ENCODE measurements at places on chromosomes 16 and 17. TPM values are rescaled to one million over a fixed set of nuclear protein-coding genes. Genes with fewer than 3 reads are reported as not detected.

DNA sequence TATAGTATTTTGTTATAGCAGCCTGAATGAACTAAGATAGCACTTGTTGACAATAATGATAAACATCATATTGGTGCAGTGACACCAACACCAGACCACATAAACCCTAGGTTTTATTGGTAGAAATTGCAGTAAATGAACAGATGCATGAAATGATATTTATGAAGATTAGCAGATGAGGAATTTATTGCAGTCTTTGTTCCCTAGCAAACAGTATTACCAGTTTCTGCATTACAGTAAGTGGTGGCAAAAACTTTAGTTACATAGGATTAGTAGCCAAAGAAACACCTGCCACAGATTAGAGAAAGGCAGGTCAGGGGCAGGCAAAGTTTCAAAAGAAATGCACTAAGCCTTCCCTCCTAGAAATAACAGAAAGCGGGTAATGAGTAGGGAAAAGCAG, 17.7 kb upstream of the TANC2 start:
- no peak for DNase-seq

DNA sequence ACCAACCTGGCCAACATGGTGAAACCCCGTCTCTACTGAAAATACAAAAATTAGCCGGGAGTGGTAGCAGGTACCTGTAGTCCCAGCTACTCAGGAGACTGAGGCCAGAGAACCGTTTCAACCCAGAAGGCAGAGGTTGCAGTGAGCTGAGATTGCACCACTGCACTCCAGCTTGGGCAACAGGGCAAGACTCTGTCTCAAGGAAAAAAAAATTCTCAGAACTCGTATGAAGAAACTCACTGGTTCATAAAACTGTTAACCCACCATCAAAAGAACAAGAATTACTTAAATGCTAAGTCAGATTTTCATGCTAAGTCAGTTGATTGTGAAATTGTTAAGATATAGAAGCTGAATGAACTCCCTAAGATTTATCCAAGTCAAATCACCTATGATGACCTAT, 31.3 kb downstream of the SLC39A11 start:
- DNase-seq = no peak

DNA sequence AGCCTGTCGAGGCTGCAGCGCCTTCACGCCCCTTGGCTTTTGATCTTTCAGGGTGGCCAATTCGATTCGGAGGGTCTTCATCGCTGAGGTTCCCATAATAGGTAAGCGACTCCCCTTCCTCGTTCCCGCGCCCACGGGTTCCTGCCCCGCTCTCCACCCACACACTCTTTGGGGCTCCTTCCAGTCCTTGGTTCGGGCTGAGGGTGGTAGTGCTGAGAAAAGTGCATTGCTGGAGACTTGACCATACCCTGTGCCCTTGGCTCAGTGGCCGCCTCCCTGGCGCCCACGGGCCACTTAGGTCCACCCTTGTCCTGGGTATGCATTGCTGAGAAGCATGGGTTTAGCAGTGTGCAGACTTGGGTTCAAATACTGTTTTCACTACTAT, 491 bp downstream of the POLR2C start:
- no peak for DNase-seq

Gene TNS4
- 0.07 TPM for polyA plus RNA-seq

- DNase-seq = no peak
These were observed 65.9 kb downstream of the SPACA3 start for GRCh38 chr17:33057564-33057963.

Gene C17orf75
- polyA plus RNA-seq = 19.1 TPM

DNA sequence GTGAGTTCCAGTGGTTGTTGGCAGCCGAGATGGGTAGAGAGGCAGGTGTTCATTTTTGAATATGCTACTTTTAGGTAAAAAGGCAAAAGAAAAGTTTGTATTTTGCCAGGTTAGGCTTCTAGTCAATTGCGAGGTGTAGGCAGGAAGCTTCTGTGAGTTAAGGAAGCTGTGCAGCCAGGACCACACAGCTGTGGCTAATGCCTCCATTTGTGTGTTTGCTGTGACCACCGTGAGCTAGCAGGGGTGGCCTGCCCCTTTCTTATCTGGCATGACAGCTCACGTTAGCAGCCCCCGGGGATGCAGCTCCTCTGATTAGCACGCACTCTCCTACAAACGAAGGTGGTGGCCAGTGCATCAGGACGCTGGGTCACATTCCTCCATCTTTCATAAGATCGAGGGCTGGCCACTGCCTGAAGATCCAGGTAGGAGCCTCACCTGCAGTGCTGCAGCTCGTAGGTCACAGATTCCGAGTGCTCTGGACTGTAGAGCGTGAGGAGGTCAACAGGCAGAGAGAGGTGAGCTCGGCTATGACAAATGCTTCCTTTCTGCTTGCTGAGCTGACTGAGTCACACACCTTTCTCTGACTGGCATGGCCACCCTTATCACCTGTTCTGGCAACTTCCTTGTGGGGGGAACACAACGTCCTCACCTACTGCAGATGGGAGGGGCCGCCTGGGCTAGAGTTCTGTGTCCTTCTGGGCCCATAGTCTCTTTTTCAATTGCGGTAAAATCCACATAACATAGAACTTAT, 244.4 kb downstream of the HS3ST3B1 start:
- no peak for DNase-seq

Gene TGFB1I1
- polyA plus RNA-seq = 63.4 TPM

GRCh38 chr17:21020622-21021021, 22.2 kb downstream of the USP22 start:
- DNase-seq = no peak

Gene GPR179
- not detected for polyA plus RNA-seq

DNA sequence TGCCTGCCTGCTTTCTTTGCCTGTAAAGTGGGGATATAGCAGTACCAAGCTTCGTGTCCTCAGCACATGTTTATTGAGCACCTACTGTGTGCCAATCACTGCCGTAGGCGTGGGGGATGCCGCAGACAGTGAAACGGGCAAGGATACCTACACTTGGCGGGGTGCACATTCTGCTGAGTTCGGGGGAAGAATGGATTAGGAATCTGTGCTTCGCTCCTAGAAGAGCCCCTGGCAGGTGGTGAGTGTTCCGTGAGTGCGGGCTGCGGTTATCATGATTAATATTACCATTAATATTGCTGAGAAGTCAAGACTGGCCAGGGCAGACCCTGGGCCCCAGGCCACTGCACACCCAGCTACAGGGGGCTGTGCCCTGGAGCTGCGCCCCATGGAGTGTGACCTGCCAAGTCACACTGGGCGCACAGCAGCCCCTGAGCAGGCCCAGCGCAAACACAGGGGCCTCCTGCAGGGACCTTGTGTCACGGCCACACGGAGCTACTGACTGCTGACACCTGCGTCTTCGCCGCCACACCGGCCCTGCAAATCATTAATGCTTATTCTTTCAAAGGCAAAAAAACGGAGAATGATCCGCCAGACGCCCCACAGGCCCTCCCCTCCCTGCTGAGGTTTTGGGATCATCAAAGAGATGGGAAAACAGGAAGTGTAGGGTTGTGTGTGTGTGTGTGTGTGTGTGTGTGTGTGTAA, 213.4 kb upstream of the GSE1 start:
- no peak for DNase-seq

GRCh38 chr17:78823282-78824046, 17.1 kb downstream of the USP36 start:
- no peak for DNase-seq

GRCh38 chr17:57603978-57604377, 141.1 kb downstream of the CCDC182 start:
- DNase-seq = no peak

- no peak for DNase-seq
These were observed 1.9 kb downstream of the NOD2 start for GRCh38 chr16:50695017-50696000.

- DNase-seq = no peak
These were observed 114.5 kb downstream of the CPPED1 start for GRCh38 chr16:12688951-12689850.
